ENCODE measurements at places on chromosomes 4 and X. TPM values are rescaled to one million over a fixed set of nuclear protein-coding genes. Genes with fewer than 3 reads are reported as not detected.

Gene FHIP1A
- polyA plus RNA-seq, result not detected

Gene KIT
- polyA plus RNA-seq, result not detected

Gene PNMA3
- polyA plus RNA-seq, result 0.40 TPM

Gene RAB9A
- polyA plus RNA-seq, result 22.1 TPM

Gene ZNF518B
- 12.0 TPM for polyA plus RNA-seq
